Thoracic aorta (tissue), 2 donors: ENCODE measurements at places on chromosomes 1 and 21. TPM values are rescaled to one million over a fixed set of nuclear protein-coding genes. Genes with fewer than 3 reads are reported as not detected.
A peak's percentile ranks its signal among the peaks of the same experiment; 100 is the strongest.

- no peaks in the 10 kb centered on the region for H3K27me3 ChIP-seq
- H3K4me1 ChIP-seq = no peaks in the 10 kb centered on the region
- H3K27ac ChIP-seq = no peak overlapping the region
- no peaks in the 10 kb centered on the region for H3K36me3 ChIP-seq
- no peak overlapping the region for H3K4me3 ChIP-seq
These were observed 27.2 kb upstream of the TDRD10 start for GRCh38 chr1:154474802-154475201.

DNA sequence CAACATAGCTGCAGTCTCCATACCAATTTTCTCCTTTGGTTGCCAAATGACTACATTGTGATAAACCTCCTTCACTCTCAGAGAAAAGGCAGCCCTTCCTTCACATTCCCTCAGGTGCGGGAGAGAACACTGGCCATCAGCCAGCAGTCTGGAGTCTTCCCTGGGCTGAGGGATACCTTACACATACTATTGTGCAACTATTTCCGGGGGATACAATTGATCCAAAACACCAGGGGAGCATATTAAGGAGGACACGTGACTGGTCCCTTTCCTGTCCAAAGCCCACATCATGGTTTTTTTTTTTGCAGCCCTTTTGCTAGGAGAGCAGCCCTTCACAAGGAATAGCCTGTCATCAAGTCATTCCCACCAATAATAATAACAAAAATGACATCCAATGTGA is 172.1 kb upstream of the ZRANB2 start:
- no peak for DNase-seq
- H3K4me3 ChIP-seq = no peak overlapping the region
- no peaks in the 10 kb centered on the region for H3K27me3 ChIP-seq

DNA sequence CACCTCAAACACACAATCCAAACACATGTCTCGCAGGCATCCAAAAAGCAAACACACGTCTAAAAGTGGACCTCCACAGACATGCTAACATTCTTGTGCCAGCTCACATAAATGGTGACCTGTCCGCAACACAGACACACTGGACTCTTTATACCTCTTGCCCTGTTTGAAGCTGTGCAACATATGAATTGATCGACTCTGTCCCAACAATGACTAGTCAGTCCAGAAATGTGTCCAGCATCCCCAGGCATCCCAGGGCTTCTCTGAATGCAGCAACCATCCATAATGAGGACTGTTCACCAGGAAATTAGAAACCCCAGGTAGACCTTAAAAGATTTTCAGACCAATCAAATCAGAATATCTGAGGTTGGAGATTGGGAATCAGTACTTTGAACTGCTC is 3.2 kb downstream of the DDR2 start:
- peak overlapping the region; percentile 78 for H3K4me3 ChIP-seq
- peaks cover 37% of the 10 kb centered on the region for H3K4me1 ChIP-seq
- no peaks in the 10 kb centered on the region for H3K36me3 ChIP-seq
- DNase-seq = no peak
- no peaks in the 10 kb centered on the region for H3K27me3 ChIP-seq

- peaks cover 6% of the 10 kb centered on the region for H3K4me1 ChIP-seq
- no peak overlapping the region for H3K4me3 ChIP-seq
- no peaks in the 10 kb centered on the region for H3K27me3 ChIP-seq
These were observed 61.4 kb upstream of the CXADR start for GRCh38 chr21:17451364-17451891.

NENF gene
- total RNA-seq = 122 TPM

ADAMTS5 gene
- total RNA-seq = 5.8 TPM

TNFAIP8L2 gene
- 14.1 TPM for total RNA-seq
